ENCODE measurements at places on chromosomes 6 and 20.

GRCh38 chr20:57523782-57524181 is 1.2 kb downstream of the CTCFL start:
- DNase-seq: no peak

DNA sequence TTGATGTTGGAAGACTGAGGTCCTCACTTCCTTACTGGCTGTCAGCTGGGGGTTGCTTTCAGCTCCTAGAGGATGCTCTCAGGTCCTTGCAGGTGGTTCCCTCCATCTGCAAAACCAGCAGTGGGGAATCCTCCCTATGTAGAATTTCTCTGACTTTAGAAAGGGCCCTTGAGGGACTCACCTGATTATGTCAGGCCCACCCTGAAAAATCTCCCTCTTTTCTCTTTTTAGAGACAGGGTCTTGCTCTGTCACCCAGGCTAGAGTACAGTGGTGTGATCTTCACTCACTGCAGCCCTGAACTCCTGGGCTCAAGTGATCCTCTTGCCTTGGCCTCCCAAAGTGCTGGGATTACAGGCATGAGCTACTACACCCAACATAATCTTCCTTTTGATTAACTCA is 102.9 kb upstream of the MCHR2 start:
- no peak for DNase-seq

DNA sequence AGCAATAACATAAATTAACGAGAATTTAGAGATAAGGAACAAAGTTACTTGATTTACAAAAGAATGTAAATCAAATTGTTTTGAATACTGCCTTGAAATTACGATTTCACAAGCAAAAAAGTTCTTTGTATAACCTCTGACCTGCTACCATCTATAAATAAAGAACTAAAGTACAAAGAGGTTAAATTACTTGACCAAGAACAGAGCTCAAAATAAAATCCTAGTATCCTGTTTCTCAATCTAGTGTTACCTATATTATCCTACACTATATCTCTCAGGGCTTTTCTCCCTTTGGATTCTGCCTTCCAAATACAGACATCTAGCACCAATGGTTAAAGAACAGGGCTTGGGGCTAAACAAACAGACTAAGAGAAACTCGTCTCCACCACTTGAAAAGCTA is 43.8 kb downstream of the PLN start:
- no peak for DNase-seq

DNA sequence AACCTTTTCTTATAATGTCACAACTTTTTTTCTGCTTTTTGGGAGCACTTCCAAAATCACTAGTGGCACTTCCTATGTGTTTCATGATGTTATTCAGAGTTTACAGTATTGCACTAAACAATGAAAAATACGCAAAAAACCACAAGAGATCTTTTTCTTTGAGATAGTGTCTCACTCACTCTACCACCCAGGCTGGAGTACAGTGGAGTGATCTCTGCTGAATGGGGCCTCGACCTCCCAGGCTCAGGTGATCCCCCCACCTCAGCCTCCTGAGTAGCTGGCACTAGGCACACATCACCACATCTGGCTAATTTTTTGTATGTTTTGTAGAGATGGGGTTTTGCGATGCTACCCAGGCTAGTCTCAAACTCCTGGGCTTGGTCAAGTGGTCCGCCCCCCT is 158.7 kb downstream of the COL21A1 start:
- no peak for DNase-seq

DNA sequence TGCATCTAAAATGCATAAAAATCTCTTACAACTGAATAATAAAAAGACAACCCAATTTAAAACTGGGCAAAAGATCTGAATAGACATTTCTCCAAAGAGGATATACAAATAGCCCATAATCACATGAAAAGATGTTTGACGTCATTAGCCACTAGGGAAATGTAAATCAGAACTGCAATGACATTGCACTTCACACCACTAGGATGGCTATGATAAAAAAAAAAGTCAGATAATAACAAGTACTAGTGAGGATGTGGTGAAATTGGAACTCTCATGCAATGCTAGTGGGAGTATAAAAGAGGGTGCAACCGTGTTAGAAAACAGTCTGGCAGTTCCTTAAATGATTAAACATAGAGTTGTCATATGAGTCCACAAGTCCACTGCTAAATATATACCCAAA is 24.3 kb upstream of the TBX18 start:
- no peak for DNase-seq

DNA sequence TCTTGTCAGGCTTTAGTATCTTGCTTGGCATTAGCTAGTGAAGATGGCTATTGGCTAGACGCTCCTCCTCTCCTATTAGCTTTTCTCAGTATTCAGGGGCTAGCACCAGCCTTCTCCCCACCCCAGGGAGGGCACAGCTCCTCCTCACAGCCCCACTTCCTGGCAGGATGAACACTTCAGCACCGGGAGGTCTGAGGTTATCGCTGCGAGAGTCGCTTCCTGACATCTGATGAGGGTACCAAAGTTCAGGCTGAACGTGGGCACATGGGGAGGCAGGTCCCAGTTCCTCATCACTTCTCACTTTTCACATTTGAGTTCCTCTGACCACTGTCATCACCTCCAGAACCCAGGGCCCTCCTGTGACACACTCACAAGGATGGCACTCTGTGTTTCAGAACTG is 66.6 kb downstream of the LAMA4 start:
- no peak for DNase-seq

DNA sequence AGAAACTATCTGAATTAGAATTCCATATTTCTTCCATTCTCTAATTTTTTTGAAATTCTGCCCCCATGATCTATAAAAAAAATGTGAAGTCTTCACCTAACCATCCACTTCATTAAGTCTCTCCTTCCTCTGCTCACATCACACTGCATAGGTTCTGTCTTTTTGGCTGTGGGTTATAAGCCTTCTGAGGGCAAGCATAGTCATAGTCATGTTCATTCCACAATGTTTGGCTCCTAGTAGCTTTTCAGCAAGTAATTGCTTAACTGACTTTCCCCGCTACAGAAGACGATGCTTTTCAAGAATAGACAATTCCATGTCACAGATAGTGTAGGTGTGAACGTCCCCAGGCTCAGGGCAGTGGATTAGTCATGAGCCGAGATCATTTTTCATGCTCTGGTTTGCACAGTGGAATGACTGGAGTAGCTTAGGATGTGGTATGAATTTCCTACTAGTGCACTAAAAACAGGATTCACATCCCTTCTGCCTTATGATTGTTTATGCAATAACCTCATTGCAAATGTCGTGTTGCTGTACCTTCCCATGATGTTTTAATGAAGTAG is 29.1 kb downstream of the WRNIP1 start:
- DNase-seq: peak; percentile 25

DNA sequence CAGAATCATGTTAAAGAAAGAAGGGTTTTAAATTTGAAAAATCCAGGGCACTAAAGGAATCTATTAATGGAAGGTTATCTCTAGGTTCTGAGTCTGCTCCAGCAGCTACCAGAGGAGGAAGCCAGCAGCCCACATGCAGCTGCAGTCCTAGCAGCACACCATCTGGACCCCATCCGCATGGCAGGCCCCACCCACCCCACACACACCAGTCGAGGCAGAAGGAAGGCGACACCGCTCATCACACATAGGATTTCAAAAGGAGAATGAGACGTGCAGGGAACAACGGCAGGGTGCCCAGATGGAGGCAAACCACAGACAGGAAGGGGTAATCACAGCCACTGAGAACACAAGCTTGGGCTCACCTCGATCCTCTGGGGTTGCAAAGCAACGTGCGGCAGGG is 78.9 kb downstream of the GINS1 start:
- no peak for DNase-seq

DNA sequence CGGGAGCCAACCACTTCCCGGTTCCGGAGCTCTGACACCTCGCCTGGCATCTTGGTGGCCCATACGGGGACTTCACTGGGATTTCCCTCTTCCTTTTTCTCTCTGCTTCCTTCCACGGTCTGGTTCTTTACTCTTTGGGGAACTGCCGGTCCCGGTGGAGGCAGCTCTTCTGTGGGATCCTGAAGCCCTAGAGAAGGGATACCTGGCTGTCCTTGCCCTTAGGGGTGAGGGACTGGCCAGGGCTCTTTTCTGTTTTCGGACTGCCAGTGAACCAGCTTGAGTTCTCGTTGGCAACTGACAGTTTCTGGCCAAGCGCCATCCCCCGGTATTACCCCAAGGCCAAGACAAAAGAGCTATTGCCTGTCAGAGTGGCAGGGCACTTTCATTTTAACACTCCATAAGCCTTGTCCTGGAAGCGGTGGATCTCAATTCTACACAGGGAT is 880 bp upstream of the CPXM1 start:
- no peak for DNase-seq

- peak; percentile 83 for DNase-seq
Measured at GRCh38 chr20:33391722-33392415, 9.4 kb downstream of the CDK5RAP1 start.

DNA sequence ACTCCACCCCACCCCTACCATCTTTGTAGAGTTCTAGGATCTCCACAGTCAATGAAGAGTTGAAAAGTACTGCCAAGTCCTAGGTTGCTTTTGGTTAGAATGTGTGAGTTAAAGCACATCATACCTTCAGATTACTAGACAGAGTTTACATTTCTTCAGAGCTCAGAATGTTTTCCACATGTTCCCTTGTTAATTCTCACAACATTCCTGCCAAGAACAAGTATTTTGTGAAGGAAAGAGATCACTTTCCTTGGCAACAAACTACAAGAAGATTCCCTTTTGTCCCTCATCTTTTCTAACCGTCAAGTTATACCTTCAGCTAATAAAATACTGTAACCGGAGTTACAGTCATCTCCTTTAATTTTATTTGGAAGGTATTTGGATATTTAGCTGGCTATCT is 266.8 kb downstream of the ZFAND3 start:
- DNase-seq: no peak

DNA sequence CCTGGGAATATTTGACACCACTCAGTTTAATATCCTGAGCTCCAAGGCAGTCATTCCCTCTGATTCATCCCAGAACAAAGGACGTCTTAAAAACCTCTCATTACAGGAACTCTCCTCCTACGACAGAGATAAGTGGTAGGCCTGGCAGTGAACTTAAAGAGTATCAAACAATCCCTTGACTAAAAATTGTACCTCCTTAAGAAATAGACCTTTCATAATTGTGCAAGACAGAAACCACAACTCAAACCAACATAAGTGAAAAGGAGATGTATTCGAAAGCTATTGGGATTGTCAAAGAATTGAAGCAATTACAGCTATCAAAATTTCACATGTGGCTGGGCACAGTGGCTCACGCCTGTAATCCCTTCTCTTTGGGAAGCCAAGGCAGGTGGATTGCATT is 19.1 kb upstream of the BNIP5 start:
- DNase-seq: peak; percentile 39

DNA sequence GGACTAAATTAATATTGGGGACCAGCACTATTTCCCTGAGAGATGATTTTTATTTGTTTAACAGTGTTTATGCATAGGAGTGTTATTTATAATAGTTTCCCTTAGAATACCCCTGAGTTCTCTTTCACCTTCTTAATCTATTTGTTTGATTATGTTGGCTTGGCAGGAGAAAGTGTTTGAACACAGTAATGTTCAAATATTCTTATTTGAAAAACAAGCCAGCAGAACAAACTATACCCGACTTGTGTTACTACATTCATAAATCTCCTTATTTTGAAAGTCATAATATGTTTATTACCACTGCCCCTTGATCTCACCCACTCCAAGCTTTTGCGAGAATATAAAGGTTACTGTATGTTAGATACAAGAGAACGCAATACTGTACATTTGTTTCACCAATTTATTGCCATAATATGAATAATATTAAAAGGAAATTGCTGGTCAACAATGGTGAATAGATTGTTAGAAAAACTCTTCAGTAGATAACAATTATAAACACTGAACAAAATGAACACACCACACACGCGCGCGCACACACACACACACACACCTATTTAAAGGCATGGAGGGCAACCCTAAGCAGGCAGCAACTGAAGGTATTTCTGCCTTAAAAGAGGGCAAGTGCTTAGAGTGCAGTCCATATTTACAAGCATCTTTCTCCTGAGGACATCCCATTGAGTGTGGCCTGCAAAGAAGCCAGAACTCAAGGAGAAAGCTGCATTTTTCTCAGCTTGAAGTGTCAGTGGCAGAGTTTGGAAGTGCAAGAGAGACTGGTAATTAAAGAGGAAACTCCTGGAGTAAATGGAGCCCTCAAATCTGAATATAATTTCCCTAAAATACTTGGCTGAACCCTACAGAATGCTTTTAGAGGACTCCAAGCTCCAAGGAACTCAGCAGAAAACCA is 279.4 kb upstream of the MAN1A1 start:
- DNase-seq: no peak

- DNase-seq: peak; percentile 69
Measured at GRCh38 chr6:69732045-69732444, 64.8 kb downstream of the LMBRD1 start.

DNA sequence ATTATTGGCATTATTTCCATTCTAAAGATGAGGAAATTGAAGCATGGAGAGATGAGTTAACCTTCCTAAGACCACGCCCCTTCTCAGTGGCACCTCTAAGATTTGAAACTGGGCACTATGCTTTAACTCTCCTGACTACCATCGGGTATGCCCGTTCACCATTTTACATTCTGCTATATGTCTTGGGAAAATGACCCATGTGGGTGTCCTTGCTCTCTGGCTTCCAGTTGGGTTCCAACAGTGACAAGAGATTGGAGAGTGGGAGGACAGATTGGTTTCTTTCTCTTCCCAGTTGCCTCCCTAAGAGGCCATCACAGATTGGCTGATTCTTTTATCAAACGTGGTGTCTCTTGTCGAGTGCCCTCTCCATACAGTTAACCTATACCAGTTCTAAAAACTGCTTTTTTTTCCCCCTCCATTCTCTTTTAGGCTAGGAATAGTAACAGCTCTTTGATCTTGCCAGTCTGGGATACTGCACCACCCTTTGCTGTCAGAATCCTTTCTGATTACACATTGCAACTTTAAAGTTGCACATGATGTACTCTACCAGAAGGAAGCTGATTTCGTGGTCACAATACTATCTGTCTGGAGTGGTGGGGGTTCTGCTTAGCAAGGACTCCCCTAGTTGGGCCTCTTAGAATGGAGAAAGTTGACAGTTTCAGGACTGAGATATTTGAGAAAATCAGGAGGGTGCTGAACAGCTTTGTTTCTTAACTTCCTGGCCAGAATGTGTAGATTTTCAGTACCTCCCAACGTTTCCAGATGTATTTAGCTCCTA is 88.0 kb upstream of the ELOVL5 start:
- DNase-seq: peak; percentile 54

- DNase-seq: no peak
Measured at GRCh38 chr6:36856277-36856676, 17.0 kb upstream of the CPNE5 start.

DNA sequence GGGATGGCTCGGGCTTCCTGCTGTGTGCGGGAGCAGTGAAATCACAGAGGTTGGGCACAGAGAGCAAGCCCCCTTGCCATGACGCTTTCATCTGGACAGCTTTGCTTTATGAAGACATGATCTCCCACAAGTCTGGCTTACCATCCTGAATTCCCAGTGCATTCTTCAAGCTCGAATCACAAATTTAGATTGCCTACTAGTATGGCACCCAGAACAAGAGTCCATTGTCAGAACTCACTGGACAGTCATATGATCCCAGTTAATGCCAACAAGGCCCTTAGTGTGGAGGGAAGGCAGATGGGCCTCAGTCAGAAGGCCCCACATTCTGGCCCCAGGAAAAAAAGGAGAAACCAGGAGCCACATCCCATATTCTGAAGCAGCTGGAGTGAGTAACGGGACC is 147.3 kb upstream of the FOXQ1 start:
- no peak for DNase-seq

All from iris pigment epithelial cell (primary cell).